H9 (cell line): ENCODE measurements at places on chromosomes 1 and 21. TPM values are rescaled to one million over a fixed set of nuclear protein-coding genes. Genes with fewer than 3 reads are reported as not detected.

CR1L gene
- total RNA-seq, result 0.37 TPM in 1 of 2 replicates, not detected in the other

SMIM12 gene
- total RNA-seq, result 40.9 TPM in 2 replicates

ECM1 gene
- total RNA-seq, result 0.88 and 1.4 TPM in 2 replicates

BSND gene
- total RNA-seq, result 0.17 and 0.35 TPM in 2 replicates

SLC45A1 gene
- total RNA-seq, result 0.63 and 1.1 TPM in 2 replicates

SYT2 gene
- 3.2 and 3.3 TPM in 2 replicates for total RNA-seq

GRCh38 chr1:153800516-153800915 is 25.3 kb downstream of the SLC27A3 start:
- peak; percentile 29 for DNase-seq
- no peaks in the 10 kb centered on the region for H3K27me3 ChIP-seq

EDARADD gene
- total RNA-seq, result 3.8 and 4.5 TPM in 2 replicates
